ENCODE measurements at places on chromosomes 12 and 14.

DNA sequence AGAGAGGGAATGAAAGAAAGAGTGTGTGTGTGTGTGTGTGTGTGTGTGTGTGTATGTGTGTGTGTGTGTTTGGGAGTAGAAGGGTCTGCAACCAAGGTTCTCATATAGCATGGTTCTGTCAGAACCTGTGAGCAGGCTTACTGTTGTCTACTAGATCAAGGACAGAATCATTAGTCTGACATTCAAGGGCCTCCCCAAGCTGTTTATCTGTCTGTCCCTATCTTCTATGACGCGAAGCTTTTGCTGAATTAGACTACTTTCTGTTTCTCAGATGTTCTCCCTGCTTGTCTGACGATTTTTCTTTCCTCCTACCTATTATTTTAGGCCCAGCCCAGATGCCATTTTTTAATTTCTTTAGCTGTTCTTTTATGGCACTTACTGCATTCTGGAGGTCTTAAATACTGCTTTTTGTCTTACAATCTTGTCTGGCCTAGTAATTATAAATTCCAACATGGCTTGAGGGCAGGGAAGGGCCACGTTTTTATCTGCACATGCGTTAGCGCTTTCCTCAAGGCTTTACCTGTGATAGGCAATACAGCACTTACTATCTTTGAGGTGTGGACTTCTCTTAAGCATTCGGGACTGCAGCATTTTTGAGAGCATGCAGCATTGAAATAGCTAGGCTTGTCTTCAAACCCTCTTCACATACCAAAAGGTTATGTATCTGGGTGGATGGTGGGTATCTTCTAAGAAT, 150.2 kb downstream of the TTLL5 start:
- DNase-seq: no peak

GRCh38 chr14:50874757-50875156, 2.9 kb downstream of the ABHD12B start:
- no peak for DNase-seq

DNA sequence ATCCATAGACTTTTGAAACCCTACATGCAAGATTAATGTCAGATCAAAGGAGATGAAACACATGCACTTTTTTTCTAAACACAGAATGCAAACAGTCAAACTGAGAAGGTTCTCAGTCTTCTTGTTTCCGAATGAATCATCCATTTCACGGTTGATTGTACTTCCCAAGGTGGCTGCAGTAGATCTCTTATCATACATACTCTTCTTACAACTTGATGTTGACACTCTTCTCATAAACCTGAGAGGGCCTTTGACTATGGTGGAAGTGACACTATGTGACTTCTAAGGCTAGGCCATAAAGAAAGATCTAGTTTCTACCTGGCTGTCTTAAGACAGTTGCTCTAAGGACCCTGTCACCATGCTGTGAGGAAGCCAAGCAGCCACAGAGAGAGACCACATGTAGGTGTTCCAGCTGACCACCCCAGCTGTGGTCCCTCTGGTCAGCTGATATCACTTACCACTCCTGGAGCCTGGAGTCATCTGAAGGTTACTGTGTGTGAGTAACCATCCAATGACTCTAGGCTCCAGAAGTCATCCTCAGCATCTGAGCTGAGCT, 67.2 kb upstream of the HMGA2 start:
- no peak for DNase-seq

DNA sequence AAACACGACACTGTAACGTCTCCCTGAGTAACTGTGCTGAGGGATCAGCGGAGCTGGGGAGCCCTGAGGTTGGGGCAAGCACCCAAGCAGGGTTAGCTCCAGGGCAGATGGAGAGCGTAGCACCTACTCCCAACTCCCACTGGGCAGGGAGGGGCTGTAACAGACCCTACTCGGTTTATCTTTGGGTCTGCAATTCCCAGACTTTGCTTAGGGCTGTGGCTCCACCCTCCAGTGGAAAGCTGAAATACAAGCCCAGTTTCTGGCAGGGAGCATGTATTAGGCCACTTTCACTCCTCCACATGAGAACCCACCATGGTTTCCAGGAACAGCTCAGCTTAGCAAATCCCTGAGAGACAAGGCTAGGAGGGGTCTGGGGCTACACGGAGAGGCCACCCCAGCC, 17.3 kb upstream of the TC2N start:
- DNase-seq: no peak

- no peak for DNase-seq
Observed at GRCh38 chr12:16555630-16556029, 50.3 kb downstream of the LMO3 start.

- DNase-seq: no peak
Observed at GRCh38 chr12:19144287-19144686, 14.8 kb downstream of the PLEKHA5 start.

DNA sequence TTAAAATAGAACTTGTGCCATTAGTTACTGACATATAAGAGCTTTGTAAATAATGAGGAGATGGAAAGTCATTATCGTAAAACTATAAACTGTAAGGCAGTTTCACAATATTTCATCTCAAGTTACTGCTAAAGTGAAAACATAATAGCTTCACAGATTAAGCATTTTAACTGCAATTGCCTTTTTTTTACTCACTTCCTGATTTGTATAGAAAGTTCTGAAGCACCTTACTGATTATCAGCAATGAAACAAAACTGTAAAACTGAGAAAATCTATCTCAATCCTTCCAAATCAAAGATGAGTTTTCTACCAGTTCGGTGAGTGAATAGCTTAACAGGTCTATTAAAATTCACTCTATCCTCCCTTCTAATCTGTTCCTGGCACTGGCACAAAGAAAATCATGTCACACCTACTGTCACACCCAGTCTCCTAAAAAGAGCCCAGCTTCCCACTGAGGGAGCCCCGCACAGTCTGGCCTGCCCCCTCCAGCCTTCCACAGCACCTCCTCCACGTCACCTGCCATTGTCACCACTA, 161.4 kb upstream of the ABCD2 start:
- no peak for DNase-seq

GRCh38 chr12:78018939-78019338, 188.2 kb downstream of the NAV3 start:
- no peak for DNase-seq

Data from activated CD4-positive, alpha-beta T cell treated with anti-CD3 and anti-CD28 coated beads, Interleukin-2, amount 50 U/mL, for 24 hours (primary cell).